ENCODE measurements at places on chromosomes 7 and 10.
A peak's percentile ranks its signal among the peaks of the same experiment; 100 is the strongest.

GRCh38 chr7:141738592-141739013 lies 445 bp downstream of the SSBP1 start:
- DNase-seq: no peak

- DNase-seq: no peak
These were observed 1.0 kb downstream of the STX1A start for GRCh38 chr7:73718438-73718881.

- DNase-seq: no peak
These were observed 74.4 kb downstream of the INPP5A start for GRCh38 chr10:132611986-132612385.

GRCh38 chr10:34710391-34710751 lies 104.7 kb downstream of the PARD3 start:
- no peak for DNase-seq

GRCh38 chr7:131359136-131359776 lies 31.6 kb downstream of the MKLN1 start:
- DNase-seq: no peak

DNA sequence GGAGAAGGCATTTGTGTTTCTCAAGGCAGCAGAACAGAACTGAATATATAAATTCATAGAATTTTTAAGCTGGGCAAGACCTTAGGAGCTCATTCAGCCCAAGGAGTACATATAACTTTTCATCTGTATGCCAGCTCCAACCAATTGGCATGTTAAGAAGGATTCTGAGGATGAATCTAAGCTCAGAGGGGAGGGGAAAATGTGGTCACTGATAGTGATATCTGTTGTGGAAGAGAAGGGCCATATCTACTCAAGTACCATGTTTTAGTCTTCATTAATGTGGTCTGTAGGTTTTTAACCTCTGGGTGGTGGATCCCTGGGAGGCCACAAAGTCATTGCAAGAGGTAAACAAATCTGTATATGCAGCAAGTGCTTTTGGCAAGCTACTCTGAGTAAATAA lies 6.4 kb downstream of the CALD1 start:
- no peak for DNase-seq

- DNase-seq: no peak
These were observed 308.7 kb upstream of the BMPER start for GRCh38 chr7:33596686-33597085.

DNA sequence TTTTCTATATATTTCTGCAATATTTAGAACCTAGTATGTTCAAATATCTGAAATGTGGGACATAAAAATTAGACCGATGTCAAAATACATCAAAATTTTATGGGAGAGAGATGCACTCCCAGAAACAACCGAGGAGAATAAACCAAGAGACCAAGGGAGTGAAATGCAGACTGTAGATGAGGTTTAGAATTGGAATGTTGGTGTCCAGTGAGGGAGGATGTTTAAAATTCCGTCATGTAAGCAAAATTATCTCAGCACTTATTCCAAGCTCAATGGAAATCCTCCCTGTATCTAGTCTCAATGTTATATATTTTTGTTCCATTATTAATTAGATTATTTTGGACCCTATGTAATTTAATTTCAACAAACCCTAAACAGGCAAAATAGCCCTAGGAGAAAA lies 61.9 kb upstream of the MAGI2 start:
- no peak for DNase-seq

DNA sequence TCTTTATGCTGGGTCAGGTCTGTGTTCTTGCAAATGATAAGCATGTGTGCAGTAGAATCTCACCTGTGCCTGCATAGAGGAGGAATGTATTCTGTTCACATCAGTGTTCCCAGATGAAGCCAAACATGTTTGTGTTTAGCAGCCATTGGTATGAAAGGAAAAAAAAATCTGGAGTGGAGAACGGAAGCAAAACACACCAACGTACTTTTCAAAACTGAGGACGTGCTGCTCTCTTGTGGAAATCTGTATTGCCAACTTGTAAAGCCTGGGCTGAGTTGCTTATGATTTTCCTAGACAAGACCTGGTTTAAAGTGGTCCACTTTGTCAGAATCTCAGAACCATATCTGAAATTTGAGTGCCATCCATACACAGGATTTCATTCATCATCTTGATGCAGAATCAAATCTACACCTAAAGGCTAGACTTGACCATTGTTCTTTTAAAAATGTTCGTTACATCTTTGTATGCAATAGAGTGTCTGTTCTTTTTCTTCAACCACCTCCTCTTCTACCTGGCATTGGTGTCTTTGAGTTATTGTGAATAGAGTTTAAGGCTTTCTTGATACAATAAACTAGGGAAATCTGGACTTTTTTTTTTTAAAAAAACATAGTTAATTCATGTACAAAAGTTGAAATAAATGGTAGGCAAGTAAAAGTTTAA lies 367.7 kb downstream of the PHF14 start:
- DNase-seq: no peak

DNA sequence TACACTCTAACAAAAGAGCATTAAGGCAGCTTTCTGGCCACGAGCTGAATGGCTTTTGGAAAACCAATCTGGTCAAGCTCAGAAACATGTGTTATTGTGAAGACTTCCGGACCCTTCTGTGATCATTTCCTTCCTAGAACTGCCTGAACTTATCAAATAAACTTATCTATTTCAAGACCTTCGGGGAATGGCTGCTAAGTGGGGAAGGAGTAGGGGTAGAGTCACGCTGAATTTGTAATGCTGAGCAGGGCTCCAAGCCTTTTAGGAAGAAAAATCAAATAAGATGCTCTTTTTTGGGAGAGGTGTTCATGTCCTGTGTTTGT lies 56.6 kb downstream of the PAPSS2 start:
- no peak for DNase-seq

DNA sequence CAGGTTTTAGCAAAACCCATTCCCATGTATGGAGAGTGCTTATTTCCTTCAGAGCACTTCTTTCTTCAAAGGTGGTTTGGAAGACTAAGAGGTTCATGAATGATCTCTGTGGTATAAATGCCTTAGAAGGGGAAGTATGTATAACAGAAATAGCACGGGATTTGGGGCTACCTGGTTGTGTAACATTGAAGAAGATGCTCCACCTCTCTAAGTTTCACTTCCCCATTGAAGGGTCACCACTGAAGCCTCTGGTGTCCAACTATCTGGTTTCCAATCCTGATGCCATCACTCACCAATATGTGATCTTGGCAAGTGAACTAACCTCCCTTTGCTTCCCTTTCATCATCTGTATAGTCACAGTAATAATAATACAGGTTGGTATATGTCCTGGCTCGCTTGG lies 37.2 kb downstream of the CYCS start:
- no peak for DNase-seq

DNA sequence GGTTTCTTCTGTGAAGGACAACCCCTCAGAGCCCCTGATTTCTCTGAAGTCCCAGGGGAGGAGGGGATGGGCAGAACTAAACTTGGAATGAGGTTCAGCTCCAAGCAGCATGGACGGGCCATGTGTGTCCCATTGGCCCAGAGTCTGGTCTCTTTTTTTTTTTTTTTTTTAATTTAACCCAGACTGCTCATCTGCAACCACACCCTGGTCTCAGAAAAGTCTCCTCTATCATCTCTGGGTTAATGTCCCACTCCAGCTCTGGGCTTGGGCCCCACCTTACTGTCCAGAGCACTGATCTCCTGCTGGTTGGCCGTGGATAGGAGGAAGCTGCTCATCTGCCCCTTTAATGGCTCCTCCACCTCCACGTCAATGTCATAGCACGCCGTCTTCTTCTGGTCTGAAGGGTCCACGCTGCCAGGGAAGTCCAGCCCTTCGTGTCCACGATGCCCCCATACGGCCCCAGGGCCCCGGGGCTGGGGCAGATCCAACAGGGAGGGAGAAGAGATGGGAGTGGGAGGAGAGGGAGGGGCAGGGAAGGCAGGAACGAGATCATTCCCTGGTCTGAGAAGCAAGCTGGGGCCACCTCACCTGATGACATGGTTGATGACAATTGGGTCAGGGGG lies 7.7 kb downstream of the CHPF2 start:
- no peak for DNase-seq

DNA sequence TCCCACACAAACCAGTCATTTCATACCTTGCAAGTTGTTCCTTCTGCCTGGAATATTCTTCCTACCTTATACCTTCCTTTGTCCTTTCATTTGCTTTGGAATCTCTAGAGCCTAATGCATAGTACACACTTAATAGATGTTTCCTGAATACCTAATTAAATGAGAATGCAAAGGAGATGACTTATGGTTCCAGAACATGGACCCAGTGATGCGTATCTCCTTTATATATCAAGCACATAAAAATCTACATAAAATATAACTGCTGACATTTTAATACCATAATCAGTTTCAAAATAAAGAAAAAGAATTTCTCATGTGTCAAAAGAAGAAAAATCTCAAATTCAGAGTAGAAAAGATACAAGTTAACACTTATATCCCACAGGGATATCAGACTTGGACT lies 110.6 kb upstream of the ASAH2 start:
- DNase-seq: no peak

GRCh38 chr7:124667312-124668153 lies 98.1 kb downstream of the GPR37 start:
- no peak for DNase-seq

- no peak for DNase-seq
These were observed 76.3 kb downstream of the JCAD start for GRCh38 chr10:29982997-29983648.

GRCh38 chr7:107982918-107983389 lies 20.0 kb downstream of the LAMB1 start:
- DNase-seq: no peak

DNA sequence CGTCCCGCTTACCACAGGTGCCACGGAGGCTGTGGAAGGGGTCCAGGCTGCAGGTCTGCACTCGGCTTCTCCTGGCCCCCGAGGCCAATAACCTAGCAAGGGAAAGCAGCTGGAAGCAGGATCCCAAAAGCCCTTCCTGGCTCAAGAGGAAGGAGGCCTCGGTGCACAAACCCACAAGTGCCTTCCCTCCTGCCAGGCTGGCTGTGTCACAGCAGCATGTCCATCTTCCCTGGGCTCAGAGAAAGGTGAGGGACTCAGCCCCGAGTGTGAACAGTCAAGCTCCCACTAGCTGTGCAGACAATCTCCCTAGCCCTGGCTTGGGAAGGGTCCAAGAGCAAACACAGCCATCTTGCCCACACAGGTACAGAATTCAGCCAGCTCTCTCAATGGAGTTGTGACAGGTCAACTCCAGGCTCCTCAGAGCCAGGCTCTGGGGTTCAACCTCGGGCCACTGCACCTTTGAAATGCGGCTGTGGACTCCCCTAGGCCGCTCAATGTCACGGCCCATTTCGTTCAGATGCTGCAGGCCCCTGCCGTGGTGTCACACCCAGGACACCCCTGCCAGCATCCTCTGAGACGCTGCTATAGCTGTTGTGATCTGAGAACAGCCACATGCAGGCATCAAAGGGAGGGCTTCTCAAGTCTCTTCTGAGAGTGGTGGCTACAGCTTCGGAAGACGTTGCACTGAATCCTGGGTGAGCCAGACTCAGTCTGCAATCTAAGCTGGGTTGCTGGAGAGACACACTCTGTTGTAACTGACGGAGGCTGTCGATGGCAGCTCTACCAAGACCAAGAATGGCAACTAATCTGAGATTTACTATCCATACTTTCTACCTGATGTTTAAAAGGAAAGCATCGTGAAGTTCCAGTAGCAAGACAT lies 137.9 kb downstream of the DIP2C start:
- no peak for DNase-seq

- peak; percentile 48 for DNase-seq
These were observed 238.5 kb downstream of the ZMYND11 start for GRCh38 chr10:373526-374309.

- DNase-seq: no peak
These were observed 660 bp downstream of the GALNT17 start for GRCh38 chr7:71132377-71133231.

DNA sequence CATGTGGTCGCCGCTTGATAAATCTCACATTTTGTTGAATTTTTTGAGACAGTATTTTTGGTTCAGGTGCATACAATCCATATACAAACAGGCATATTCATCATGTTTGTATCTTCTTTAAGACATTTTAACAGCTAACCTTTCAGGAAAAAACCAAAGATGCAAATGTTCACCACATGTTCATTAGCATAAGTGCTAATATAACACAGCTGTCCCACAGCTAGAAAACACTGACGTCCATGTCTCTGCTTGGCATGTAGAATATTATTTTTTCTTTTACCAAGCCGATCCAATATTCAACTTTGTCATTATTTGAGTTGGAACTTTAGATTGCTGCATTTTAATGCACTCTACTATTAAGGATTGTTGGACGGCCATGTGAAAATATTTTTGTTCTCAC lies 31.2 kb downstream of the BMPER start:
- DNase-seq: no peak

DNA sequence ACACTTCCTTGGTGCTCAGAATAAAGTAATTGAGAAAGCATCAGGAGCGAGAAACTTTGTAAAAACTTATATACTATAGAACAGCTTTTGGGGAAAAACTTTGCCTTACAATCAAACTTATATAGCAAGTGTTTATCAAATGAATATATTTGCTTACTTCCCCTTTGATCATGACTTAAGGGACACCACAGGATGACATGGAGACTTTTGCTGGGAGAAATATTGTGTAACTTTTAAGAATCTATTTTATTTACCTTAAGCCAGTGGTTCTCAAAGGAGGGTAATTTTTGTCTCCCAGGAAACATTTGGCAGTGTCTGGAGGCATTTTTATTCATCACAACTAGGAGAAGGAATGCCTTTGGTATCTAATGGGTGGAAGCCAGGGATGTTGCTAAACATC lies 173.8 kb upstream of the HABP2 start:
- DNase-seq: no peak

DNA sequence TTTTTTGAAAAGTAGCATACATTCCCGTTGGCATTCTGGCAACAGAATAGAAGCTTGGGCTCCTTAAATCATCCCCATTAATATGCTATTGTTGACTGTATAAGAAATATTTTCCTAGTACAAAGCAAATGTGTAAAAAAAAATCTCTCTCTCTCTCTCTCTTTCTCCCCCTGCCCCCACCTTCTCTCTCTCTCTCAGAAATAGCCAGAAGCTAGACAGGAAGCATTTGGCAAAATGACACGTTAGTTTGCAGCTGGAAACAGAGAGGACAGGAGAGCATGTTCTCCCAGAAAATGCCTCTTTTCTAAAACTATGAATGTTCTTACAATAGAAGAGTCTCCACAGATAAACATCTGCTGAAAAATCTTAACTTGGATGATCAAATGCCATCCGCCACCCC lies 59.6 kb upstream of the AKR1E2 start:
- DNase-seq: no peak

- no peak for DNase-seq
These were observed 133.4 kb upstream of the MKLN1 start for GRCh38 chr7:131194070-131194865.

DNA sequence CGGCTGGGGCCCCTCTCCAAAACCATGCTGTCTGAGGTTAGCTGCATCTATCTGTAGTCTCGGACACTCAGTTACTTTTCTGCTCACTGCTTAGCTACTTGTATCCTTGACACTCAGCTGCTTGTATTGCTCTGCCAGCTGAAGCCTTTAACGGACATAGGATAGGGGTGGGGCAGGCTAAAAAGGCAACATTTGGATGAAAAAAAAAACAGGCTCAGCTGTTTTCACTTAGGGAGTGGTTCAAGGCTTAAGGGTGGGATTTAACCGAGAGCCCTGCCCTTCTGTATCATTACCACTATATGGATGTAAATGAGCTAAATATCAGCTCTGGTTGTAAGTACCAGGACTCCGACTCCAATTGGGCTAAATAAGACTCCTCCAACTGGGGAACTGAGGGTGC lies 28.6 kb downstream of the LSMEM1 start:
- DNase-seq: no peak
